ENCODE measurements at places on chromosomes 5 and 9.

DNA sequence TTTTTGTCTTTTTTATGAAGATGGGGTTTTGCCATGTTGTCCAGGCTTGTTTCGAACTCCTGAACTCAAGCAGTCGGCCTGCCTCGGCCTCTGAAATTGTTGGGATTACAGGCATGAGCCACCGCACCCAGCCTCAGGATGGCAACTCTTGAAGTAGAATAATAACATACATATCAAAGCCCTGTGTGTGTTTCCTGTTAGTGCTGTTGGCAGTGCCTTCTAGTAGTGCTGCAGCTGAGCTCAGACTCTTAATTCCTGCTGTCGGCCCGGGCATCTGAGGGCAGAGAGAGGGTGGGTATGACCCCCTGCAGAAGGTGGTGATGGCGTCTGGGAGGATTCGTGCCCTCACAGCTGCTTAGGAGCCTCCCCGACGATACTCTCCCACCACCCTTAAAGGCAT is 227.2 kb downstream of the PDZD2 start:
- no peak for DNase-seq

- DNase-seq: no peak
Measured at GRCh38 chr5:78819166-78819565, 165.9 kb downstream of the ARSB start.

DNA sequence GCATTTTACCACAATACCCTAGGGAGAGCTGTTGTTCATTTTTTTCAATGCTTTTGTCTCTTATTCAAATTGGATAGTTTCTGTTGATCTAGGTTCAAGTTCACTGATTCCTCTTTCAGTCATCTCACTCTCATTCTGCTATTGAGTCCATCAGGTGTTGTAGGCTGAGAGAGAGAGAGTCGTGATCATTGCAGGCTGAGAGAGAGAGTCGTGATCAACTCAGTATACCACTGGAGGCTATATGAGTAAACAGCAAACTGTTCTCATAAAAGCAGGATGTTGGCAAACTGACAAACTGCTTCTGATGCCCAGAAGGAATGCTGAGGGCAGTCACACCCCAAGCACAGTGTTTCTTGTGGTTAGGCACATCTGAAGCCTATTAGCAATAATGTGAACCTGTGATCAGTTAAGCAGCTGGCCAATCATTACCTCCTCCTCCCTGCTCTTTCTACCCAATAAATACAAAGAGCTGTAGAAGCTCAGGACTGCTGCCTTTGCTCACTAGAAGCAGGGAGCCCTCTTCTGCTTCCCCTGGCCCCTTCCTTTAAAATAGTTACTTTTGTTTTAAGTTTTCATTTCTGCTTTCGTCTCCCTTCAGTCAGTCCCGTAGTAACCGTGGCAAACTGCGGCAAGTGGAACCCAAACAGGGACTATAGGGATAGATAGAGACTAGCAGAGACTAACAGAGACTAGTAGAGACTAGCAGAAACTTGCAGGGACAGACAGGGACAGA is 476.1 kb upstream of the ACO1 start:
- no peak for DNase-seq

DNA sequence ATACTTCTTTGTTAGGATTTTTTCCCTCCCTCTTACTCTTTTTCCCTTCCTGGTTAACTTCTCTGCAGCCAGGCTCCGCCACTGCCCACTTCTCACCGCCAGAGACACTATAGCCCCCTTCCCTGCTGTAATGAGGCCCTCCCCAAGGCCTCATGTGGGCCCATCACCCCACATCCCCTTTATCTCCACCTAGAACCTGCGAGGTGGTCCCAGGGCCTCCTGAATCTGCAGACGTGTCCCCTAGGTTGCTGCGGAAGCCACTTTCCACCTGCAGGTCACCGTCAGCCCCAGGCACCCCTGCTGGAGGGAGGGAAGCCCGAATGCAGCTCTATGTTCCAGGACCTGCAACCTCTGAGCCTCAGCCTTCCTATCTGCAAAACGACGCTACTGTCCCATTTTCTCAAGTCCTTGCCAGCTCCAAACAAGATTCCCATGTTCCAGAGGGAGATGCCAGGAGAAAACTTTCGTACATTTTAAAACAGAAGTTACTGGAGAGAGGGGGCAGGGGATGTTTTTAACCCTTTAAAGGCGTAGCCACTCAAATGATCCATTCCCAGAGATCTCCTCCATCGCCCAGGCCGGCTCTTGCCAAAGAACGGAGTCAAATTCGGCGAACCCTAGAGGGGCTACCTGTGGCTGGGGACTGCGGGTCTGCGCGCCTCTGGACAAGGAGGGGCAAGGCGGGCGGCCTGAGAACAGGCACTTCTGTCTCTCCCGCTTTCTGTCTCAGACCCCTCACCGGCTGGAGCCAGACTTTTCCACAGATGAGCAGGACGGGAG is 929 bp downstream of the SH3PXD2B start:
- no peak for DNase-seq
